ENCODE measurements at places on chromosomes 4 and X.
A peak's percentile ranks its signal among the peaks of the same experiment; 100 is the strongest.

DNA sequence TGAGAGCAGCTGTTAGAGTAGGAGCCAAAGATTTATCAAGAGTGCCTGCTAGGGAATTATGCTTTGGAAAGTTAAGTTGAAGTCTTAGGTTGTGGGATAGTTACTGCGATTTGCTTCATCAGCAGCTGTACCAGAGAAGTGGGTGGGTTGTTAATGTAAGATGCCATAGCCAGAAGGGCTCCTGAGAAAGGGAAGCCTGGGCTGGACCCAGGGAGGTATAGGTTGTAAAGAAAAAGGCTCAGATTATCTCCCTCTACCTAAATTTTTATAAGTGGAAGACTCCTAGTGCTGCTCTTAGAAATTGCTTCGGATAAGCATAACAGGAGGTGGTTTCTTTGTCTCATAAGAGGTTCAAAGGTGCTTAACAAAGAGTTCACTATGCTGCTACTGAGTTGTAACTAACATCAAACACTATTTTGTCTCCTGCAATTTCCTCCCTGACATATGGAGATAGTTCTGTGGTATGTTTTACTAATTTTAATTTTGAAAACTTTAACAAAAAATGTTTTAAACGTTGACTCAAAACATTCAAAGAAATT is 356.9 kb downstream of the DTHD1 start:
- no peak for DNase-seq

DNA sequence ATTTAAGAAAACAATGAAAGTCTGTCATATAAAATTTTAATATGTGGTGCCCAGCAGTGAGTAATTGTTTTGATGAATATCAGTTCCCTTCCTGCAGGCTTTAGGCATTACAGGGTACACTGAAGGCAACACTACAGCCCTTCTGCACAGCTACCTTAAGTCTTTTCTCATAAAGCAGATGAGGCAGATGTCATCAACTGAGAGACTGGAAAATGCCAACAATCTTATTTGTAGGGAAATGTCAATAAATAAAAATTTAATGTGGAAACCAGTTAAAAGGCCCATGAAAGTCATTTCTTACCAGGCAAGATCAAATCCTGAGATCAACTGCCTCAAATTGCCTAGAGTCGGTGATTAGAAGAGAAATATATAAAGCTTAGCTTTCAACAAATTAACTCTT is 193.4 kb upstream of the NWD2 start:
- no peak for DNase-seq

DNA sequence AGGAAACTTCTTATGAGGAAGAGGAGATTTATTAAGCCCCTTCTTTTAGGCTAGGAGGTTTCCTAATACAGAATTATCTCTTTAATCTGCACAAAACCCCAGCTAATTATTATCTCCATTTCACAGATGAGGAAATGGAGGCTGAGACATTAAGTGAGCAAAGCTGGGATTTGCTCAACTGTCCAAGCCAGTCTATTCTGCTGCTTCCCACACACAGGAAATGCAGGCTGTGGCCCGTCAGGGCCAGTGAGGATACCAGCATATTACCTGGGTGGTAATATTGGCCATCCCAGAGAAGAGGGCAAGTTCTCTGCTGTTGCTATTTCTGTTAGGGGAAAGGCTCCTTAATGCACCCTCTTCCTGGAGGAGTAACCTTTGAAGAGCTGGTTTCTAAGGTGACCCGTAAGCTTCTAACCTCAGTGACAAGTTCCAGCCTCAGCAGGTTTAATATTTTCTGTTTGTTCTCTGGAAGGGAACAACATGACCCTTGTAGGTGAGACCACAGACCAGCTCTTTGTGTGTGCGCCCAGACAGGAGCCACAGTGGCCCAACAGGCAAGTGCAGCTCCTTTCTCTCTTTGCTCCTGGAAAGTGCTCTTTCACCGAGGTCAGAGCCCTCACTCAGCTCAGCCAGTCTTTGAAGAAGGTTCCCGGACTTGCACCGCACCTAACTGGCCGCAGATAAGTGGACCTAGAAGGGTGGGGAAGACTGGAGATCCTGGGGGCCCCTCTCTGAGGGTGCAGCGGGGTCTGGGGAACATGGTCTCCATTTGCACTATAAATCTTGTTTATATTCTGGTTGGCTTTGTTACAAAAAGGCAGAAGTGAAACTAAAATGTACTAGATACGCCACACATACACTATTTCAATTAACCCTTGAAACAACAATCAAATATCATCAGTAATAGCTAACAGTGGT is 35.5 kb downstream of the TBC1D9 start:
- peak; percentile 75 for DNase-seq

DNA sequence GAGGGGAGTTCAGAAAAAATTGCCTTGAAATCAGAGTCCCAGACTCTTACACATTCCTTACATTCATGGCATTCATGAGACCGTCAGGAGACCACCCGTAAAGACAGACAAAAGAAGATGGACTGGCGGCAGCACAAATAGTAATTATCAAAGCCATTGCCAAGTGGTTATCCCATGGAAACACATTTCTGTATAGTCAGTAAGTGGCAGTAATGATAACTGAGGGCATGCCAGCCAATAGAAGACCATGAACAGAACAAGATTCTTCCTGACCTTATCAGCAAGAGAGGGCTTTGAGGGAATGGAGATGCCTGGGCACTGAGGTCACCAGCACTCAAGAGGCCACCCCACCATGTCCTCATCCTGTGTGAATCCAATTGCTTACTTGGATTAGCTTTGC is 121.7 kb upstream of the HCCS start:
- no peak for DNase-seq

GRCh38 chrX:47540754-47541538 is 20.1 kb upstream of the ARAF start:
- no peak for DNase-seq

DNA sequence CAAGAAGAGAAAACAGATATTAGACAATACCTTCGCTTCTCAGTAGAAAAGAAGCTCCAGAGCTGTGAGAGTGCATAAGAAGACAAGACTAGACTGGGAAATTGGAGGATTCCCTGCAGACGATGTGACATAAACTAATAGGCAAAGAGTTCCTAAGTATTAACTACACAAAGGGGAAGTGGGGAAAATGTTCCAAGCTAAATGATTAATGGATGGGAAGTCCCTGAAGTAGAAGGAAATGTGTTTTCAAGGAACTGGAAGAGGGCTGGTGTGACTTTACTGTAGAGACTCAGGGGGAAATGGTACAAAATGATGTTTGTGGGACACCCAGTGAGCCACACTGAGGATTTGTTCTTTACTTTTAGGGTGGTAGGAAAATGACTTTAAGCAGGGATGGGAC is 69.7 kb upstream of the DCLK2 start:
- DNase-seq = no peak

DNA sequence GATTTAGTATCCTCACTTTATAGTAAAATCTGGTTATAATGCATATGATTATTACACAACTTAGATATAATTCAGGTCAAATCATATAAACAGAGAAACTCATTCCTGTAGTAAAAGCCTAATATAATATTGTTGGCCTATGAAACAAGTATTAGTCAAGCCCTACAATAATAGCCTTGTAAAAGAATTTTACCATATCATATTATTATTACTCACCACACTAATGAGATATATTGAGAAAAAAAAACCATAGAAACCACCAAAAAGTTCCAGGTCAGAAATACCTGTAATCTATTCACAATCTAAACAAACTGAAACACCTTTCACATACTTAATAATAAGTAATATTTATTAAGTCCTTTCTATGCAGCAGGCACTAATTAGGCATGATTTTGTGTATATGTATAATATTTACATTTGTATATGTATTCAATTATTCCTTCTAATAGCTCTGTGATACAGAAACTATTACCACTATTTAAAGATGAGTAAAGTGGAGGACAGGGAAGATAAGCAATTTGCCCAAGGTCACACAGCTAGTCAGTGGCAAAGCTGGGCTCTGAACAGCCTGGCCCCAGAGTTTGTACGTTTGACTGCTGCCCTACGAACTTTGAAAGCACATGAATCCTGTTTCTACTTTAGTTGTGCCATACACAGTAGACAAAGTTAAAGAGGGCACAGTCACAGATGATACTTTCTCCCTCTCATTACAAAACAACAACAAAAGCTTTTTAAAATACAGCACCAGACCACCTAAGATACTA is 9.0 kb downstream of the ZNF827 start:
- DNase-seq = no peak

- DNase-seq = no peak
Measured at GRCh38 chr4:31984872-31985271, 1264.7 kb downstream of the PCDH7 start.

- DNase-seq = peak; percentile 17
Measured at GRCh38 chr4:3284734-3285557, 7.9 kb upstream of the RGS12 start.

GRCh38 chrX:4930426-4930825 is 1217.0 kb upstream of the PRKX start:
- no peak for DNase-seq

DNA sequence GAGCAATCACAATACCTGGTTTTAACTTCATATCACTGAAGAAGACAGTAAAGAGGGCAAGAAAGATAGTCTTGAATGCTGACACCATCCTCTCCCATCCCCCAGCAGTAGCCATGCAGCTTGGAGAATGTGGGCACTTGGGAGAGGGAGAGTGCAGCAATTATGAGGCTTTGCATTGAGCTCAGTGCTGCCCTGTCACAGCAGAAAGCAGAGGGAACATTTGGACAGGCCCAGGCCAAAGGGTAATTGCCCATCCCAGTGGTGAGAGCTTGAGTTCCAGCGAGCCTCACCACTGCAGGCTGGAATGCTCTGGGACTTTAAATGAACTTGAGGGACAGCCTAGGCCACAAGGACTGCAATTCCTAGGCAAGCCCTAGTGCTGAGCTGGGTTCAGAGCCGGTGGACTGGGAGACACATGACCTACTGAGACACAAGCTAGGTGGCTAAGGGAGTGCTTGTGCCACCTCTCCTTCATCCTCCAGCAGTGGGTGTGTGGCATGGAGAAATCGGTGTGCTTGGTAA is 36.3 kb downstream of the CORIN start:
- no peak for DNase-seq

DNA sequence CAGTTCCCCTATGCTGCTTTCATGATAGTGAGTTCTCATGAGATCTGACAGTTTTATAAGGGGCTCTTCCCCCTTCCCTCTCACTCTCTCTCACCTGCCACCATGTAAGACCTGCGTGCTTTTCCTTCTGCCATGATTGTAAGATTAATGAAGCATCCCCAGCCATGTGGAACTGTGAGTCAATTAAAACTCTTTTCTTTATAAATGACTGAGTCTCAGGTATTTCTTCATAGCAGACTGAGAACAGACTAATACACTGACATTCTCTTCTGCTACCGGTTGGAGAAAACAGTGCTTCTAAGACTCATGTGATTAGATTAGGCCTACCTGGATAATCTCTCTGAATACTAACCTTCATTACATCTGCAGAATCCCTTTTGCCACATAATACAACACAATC is 45.4 kb upstream of the TRPC5OS start:
- DNase-seq = no peak

- DNase-seq = no peak
Measured at GRCh38 chrX:41472231-41472815, 25.2 kb downstream of the NYX start.

- no peak for DNase-seq
Measured at GRCh38 chr4:162485486-162485885, 321.7 kb upstream of the FSTL5 start.

- DNase-seq = no peak
Measured at GRCh38 chr4:87530868-87531267, 1.7 kb upstream of the SPARCL1 start.

DNA sequence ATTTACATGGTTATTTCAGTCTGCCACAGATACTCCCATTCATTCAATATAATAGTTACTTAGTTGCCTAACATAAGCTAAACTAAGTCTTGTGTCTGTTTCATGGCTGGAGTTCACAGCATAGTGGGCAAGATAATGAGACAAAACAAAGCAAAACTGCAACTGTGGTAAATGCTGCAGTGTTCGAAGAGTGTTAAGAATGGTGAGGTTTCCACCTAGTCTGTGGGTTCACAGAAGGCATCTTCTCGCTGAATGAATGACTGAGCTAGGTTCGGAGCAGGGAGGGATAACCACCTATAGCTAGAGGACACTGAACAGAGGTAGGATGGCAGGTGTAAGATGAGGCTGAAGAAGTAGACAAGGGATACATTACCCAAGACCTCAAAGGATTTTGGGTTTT is 171.0 kb downstream of the FBXW7 start:
- DNase-seq = no peak

GRCh38 chr4:3396600-3396999 is 45.2 kb upstream of the HGFAC start:
- no peak for DNase-seq

GRCh38 chr4:76306882-76307659 is 538 bp downstream of the STBD1 start:
- DNase-seq = no peak

GRCh38 chrX:110992611-110993010 is 103.4 kb upstream of the PAK3 start:
- peak; percentile 15 for DNase-seq

DNA sequence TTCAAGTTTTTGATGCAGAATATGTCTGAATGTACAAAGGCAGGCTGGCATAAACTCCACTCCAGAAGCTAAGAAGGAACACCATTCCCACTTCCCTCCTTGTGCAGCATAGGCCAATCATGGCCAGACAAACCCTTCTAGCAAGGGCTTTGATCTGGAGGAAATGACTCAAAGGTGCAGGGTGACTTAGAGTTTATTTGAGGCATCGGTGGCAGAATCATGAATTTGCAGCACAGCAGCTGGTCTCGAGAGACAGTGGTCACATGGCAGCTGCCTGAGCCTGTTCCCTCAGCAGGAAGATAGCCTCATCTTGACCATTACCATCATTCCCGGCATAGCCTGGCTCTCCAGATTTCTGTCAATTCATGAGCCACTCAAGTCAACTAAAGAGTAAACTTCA is 154.5 kb downstream of the ATP10D start:
- no peak for DNase-seq

GRCh38 chrX:11532291-11533078 is 133.2 kb downstream of the ARHGAP6 start:
- DNase-seq = no peak

DNA sequence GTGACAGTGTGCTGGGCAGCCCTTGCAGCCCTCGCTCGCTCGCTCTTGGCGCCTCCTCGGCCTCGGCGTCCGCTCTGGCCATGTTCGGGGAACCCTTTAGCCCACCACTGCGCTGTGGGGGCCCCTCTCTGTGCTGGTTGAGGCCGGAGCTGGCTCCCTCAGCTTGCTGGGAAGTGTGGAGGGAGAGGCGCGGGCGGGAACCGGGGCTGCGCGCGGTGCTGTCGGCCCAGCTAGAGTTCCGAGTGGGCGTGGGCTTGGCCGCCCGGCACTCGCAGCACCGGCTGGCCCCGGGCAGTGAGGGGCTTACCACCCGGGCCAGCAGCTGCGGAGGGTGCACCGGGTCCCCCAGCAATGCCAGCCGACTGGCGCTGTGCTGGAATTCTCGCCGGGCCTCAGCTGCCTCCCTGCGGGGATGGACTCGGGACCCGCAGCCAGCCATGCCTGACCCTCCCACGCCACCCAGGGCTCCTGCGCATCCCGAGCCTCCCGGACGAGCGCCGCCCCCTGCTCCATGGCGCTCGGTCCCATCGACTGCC is 770.1 kb upstream of the GALNTL6 start:
- DNase-seq = no peak

DNA sequence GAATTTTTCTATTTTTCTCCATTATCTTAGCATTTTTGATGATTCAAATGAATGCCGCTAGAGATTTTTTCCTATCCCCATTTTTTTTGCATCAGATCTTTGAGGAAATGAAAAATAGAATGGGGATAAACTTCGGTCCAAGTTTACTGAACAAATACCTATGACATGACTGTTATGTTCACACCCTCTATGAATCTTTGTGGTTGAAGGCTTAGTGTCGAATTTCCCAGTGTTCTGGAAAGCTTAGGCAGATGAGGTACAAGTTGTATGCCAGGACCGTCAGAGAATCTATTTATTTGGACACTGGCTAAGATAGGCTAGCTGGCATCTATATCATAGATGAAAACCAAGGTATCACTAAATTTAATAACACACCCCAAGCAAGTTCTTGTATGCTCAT is 123.4 kb downstream of the SPCS3 start:
- DNase-seq = no peak
